ENCODE measurements at places on chromosomes 2 and 18.

GRCh38 chr2:6679471-6679870 lies 186.2 kb downstream of the CMPK2 start:
- no peak for DNase-seq

- no peak for DNase-seq
Measured at GRCh38 chr2:196167666-196168065, 3.7 kb downstream of the STK17B start.

DNA sequence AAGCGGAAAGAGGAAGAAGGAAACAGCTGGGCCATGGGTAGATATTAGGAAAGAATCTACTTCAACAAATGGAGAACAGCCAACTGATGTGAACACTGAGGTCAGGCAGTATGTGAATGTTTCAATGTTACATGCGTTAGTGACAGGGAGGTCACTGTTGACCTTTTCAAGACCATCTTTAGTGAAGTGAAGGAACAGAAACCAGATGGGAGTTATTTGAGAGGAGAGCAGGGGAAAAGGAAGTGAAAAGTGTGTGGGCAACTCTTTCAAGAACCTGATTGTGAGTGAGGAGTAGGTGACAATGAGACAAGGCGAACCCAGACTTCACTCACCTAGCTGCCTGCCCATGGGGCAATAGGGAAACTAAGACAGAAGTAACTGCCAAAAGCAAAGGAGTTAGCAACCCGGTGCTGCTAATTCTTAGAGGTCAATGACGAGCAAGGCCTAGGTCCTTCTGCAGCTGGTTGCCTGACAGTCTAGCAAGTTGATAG lies 67.0 kb downstream of the SP3 start:
- DNase-seq, result no peak

DNA sequence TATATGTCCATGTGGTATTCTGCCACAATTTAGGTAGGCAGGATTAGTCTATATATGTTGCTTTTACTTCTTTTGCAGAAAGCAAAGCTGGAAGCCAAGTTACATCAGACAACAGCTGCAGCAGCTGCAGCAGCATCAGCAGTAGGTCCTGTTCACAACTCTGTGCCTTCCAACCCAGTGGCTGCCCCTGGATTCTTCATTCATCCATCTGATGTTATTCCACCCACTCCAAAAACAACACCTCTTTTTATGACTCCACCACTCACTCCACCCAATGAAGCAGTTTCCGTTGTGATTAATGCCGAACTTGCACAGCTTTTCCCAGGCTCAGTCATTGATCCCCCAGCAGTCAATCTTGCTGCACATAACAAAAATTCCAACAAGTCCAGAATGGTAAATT lies 107.6 kb downstream of the BIRC6 start:
- no peak for DNase-seq

DNA sequence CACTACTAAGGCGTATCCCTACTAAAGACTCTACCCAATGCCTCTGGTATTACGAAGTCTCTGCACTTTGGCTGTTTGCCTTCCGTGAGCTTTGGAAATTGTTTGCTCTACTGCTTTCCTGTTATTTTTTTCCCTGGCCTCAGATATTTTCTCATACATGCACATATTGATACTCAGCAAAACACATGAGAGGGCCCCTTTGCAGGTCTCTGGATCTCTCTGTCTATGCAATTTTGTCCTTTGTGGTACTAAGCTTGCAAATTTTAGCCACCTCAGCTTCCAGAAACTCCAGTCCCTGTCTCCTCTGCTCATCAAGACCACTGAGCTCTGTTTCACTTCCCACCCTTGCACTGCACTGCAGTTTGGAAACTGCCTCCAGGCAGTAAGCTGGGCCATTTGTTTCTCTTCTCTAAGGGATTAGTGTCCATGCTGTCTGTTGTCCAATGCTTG lies 46.6 kb downstream of the TAF1B start:
- no peak for DNase-seq

DNA sequence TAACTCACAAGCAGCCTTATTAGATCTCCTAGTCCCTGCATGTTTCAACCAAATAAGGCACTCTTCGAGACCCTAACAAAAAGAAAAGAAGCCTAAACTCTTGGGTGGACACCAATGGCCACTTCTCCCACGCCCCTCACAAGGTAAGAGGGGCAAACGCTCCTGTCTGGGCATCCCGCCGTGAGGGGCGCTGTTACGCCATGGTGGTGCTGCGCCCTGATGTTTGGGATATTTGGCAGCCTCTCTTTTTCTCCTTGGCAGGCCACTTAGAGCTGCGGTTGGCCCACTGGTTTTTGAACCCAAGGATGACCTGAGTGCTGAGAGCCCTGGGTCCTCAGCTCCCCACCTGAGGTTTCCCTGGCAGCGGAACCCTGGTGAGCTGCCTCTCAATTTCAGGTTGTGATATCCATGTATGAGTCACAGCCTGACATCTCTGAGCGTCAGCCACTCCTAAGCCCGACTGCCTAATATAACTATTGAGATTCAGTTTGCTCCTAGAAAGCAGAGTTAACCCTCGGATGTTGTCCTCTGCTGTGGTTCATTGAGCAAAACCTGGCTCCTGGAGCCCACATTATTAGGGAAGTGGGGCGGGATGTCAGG lies 103.3 kb downstream of the COL6A3 start:
- no peak for DNase-seq

GRCh38 chr2:150479075-150479915 lies 8.2 kb downstream of the RND3 start:
- no peak for DNase-seq

DNA sequence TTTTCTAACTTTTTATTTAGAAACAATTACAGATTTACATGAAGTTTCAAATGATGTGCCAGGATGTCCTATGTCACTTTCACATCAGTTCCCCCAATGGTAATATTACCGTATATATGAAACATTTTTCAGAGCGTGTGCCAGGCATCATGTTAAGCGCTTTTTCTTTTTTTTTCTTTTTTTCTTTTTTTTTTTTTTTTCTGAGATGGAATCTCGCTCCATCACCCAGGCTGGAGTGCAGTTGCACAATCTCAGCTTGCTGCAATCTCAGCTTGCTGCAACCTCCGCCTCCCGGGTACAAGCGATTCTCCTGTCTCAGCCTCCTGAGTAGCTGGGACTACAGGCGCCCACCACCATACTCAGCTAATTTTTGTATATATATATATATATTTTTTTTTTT lies 5.6 kb upstream of the PPP4R1 start:
- DNase-seq, result no peak

GRCh38 chr2:47076126-47076506 lies 79.0 kb downstream of the STPG4 start:
- DNase-seq, result no peak

DNA sequence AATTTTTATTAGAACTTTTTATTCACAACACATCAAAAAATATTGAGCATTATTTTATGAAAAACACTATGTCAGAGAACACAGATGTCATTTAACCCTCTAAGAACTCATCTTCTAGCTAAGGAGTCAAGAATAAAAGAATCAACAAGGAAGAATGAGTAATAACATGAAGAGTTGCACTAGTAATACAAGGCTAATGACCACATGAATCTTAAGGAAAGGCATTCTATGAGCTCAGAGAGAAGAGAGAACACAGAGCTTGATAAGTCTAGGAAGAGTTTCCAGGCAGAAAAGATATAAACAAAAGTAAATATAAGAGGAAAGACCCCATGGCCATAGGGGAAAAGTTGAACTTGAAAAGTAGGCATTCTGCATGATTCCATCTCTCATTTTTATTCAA lies 166.5 kb downstream of the MAIP1 start:
- no peak for DNase-seq

DNA sequence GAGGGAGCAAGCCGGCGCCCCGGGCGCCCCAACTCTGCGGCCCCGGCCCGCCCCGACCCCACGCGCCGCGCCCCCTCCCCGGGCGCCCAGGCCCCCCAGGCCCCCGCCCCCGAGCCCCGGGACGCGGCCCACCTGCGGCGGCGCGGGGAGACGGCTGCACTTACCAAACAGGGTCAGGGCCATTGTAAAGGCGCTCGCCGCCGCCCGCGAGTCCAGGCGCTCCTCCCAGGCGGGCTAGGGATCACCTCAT lies 526 bp downstream of the CHN1 start:
- no peak for DNase-seq

- no peak for DNase-seq
Measured at GRCh38 chr2:29417630-29418029, 302.4 kb downstream of the CLIP4 start.

GRCh38 chr2:183919167-183919566 lies 679.2 kb upstream of the ZNF804A start:
- DNase-seq, result no peak

DNA sequence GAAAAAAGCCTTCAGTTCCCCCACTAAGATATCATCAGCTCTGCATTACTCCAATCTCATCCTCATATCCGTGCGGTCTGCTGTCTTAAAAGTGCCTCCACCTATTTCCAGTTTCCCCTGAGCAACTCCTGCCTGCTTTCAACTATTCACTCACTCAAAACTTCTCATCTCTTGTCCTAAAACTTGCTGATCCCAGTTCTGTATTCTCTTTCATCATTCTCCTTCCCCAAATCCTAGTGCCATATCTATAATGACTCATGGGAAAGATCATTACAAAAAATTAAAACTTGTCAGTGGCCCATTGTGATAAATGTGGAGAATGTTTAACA lies 20.0 kb downstream of the ACVR1 start:
- DNase-seq, result no peak

DNA sequence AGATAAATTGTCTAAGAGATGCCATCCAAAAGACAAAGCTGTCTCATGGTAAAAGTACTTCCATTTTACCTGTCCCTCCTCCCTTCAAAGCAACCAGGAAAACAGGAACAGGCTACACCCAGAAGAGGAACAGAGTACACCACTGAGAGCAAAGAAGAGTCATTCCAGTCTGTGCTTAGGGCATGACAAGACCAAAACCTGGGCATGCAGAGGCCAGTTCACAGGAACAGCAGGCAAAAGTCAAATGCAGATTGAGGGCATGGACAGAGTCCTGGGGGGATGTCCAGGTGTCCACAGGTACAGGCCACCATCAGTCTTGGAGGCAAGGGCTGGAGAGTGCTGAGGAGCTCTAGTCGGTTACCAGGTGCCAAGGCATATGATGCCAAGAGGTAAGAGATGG lies 23.7 kb downstream of the PLEK start:
- DNase-seq, result no peak

- DNase-seq, result no peak
Measured at GRCh38 chr2:66569974-66570373, 135.0 kb downstream of the MEIS1 start.

DNA sequence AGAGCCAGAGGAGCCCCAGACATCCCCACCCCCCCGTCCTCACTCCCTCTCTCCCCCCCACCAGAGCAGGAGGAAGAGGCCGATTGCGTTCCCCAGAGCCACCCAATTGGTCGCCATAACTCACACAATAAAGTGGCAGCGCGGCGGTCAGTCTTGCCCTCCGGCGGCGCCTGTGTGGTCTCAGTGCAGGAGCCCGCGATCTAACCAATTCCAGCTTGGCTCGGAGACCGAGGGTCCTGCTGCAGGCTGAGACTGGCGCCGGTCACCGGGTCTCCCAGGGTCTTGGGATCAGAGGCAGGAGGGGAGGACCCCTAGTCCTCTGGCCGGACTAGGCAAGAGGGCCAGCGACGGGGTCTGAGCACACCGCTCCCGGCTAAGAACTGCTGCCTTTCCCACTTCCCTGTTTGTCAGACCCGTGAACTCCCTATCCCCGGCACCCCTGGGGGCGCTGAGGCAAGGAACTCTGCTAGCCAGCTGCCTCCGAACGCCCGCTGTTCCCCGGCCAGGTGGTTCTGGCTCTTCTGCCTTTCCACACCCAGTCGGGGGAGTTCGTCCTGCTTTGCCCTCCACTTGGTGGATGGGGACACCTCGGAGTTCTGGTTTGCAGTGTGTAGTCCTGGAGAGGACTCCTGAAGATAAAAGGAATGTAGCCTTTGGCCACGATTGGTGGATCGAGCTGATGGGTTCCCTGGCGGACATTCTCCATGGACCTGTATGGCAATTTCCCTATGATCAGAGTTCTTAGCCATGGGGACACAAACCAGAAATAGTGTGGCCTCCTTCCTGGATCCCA lies 1.0 kb upstream of the HOXD12 start:
- DNase-seq, result no peak

- no peak for DNase-seq
Measured at GRCh38 chr2:236298924-236299475, 34.8 kb upstream of the ASB18 start.

GRCh38 chr2:128325611-128326181 lies 7.0 kb upstream of the HS6ST1 start:
- no peak for DNase-seq

DNA sequence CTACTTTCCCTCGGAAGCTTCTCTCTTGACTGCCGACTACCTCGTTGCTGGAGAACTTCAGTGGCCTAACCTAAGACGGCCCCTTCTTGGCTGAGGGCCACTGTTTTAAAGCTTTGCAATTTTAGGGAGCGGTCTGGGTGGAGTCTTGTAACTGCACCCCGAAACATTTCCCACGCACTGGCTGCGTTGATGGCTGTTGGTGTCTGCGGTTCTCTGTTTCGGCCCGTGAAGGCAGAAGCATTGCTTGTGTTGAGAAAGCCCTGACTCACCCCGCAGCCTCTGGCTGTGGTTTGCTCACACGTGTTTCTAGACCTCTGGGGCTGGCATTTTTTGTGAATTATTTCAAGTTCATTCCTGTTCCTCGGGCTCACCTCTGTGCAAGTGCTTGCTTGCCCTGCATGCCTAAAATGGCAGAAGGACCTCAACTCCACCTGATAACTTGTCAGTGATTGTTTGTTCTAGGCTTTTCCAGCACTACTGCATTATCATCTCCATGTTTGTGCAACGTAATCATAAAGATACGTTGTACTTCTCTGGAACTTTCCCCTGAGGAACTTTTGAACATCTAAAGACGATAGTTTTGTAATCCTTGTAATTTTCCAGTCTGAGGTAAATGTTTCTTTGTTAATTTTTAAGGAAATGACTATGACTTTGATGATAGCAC lies 94.2 kb upstream of the DLX2 start:
- no peak for DNase-seq

DNA sequence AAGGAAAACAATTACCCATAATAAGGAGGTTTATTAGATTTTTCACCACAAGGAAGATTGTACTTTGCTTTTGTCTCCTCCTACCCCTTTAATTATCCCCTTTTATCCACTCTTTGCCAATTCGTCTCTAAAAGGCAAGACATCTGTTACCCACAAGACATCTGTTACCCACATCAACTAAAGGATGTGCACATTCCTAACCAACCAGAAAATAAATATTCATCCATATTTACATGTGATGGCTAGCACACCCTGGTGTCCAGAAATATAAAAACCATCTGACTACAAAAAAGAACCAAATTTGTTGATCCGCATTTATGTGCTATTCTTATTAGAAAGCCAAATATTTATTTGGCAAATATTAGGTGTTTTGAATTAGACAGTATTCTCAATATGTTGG lies 35.7 kb downstream of the ACVR1C start:
- DNase-seq, result no peak

DNA sequence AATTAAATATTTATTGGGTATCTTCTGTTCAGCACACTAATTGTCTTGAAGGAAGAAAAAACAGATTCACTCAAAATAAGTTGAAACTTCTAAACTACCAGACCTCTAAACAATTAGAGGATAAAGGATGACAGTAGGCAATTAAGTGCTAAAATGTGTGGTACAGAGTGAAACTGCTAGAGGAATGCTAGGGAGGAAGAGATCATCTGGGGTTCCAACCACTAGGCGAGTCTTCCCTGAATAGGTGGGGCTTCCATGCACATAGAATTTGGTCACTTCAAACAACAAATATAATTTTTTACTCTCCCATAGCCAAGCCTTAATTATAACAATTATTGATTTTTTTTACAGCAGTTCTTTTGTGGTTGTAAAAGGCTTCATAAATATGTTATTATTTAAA lies 559.0 kb upstream of the ZEB2 start:
- DNase-seq, result no peak
